ENCODE measurements at places on chromosomes 6 and 20.

GRCh38 chr6:42326248-42326647 is 108.6 kb upstream of the MRPS10 start:
- no peak for DNase-seq

DNA sequence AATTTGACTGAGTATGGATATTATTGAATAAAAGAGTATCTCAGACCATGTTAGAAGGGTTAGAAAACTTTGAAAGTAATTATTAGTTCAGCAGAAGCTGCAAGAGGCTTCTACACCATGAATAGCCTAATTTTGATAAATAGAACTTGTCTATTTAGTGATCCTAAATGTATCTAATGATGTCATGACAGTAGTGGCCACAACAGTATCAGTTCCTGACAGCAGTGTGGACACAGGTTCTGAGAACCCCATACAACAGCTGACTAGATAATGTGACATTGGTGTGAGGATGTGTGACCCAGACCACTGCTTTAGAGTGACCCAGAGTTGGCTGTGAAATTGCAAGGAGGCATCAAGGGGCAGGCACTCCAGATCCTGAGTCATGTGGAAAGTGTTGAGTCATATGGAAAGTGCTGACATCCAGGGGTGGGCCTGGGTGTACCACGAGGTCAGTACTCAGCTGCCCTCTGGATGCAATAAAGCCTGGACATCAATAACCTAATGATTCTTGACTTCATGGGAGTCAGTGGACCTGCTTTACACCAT is 754.7 kb downstream of the DHX35 start:
- DNase-seq = no peak

DNA sequence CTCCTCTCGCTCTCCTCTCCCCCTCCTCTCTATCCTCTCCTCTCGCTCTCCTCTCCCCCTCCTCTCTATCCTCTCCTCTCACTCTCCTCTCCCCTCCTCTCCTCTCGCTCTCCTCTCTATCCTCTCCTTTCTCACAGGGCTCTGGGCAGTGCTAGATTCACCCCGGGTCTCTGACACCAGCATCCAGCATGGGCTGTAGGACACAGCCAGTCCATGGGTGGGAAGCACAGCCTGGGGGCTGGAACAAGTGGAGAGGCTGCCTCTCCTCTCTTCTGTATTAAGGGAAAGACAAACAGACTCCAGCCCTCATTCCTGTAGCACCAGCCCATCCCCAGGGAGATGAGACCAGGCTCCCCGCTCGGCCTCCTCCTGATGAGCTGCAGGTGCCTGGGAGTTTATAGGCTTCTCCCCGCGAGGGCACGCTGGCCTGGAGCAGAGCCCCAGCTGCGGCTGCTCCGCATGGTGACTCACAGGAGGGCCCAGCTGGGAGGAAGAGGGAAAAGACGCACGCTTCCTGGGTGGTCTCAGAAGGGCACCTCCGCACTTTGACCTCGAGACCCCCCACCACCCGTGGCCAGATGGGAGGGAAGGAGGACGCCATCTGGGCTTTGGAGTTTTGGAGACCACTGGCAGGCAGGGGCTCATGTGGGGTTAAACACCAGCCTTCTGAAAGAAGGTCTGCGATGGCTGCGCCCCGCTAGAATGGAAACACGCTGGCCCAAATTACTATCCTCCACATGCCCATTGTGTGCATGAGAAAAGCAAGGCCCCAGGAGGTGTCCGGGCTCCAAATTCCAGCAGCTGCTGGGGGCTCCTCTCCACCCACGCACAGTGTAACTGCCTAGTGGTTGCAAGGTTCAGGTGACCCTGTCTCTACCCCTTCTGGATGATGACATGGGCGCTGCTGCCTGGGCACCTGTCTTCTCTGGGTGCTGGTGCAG is 68.0 kb downstream of the BMP7 start:
- no peak for DNase-seq

DNA sequence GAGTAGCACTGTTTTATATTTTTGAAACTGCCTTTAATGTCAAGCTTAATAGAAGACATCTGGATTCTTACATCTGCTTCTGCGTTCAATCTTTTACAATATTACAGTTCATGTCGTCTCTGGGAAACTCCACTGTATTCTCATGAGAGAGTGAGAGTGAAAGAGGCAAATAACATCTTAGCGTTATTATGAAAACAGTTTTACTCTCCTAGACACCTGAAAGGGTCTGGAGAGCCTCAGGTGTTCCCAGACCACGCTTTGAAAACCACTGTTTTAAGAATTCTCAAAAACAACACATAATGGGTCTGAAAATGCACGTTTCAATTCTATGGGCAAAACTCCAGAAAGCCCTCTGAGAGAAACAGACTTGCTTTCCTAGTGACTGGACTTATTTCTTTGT is 63.3 kb downstream of the ARHGAP18 start:
- peak; percentile 50 for DNase-seq

- no peak for DNase-seq
Measured at GRCh38 chr6:22636452-22636851, 67.1 kb downstream of the HDGFL1 start.

- DNase-seq = no peak
Measured at GRCh38 chr20:21166801-21167200, 40.9 kb downstream of the KIZ start.

DNA sequence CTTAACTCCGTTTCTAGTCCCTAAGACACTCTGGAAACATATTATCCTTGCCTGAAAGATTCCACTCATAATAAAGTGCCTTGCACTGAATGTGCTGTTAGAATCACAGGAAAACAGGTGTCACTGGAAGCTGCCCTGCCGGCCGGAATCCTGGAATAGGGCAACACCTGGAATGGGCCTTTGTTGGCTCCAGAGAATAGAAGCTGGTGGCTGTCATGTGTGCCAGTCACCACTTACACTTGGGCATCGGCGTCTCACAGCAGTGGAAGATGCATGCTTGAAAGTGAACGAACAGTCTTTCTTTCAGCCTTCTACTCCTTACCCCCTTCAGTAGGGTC is 90.8 kb upstream of the AFDN start:
- DNase-seq = no peak

- peak; percentile 40 for DNase-seq
Measured at GRCh38 chr20:36538026-36538722, 3.1 kb upstream of the MYL9 start.

GRCh38 chr6:138331984-138332383 is 45.7 kb upstream of the SMIM28 start:
- no peak for DNase-seq

DNA sequence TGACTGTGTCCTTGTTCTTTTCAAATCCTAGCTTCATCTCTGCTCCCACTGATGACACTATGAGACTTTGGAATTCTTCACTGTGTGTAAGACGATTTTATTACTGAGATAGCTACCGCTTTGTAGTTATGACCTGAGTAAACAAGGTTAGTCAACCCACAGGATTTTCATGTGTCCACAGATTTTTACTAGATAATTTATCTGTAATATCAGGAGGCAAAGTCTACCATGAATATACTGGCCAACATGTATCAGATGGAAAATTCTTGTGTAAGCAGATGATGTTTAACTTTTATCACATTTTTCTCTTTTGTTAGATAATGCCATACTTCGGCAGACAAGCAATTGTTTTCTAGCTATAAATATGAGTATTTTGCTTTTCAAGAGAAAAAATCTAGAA is 119.8 kb downstream of the SGK1 start:
- DNase-seq = no peak

DNA sequence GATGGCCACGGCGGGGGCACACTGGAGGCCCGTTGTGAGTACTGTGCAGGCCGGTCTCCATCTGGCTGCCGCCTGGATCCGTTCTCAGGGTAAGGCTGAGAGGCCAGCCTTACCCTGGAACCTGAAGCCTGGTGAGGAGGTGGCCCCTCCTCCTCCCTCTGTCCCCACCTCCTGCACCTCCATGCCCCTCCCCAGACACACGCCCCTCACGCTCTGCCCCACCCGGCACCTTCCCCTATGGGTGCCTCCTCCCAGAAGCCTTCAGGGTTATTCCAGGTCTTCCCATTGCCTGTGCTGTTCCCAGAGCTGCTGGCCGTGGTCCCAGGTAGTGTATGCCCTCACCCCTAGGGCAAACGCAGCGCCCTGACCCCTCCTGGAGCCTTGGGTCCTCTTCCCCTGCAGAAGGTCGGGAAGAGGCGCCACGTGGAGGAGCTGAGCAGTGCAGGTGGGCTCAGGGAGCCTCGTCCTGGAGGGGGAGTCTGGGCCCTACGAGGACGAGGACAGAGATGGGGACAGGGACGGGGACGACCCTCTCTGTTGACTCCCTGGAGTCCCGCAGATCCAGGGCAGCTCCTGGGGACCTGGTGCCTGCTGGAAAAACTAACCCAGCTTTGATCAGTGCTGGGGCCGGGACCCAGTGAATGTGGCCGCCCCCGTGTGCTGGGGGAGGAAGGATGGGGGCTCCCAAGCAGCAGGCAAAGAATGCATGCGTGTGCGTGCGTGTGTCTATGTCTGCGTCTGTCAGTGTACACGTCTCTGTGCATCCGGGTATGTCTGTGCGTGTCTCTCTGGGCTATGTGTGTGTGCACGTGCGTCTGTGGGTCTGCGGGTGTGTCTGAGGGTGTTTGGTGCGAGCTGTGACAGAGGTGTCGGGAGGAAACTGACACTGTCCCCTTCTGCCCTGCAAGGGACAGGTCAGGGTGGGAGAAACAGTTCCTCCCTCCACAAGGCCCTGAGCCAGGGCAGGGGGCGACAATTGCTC is 8.2 kb upstream of the HRH3 start:
- no peak for DNase-seq

DNA sequence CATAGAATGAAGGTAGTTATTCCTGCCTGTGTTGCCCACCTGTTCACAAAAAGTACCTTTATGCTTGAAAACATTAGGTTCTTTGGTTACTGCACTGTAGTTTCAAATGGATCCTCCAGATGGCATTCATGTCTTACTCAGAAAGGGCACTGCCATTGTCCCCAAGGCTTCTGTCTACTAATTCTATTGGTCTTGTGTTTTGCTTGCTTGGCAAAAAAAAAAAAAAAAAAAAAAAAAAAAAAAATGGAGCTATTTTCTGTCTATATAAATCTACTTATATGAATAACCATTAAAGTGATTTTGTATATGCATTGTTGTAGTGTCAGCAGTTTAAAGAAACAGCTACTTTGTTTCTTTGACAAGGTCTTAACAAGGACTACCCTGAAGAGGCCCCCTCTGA is 12.7 kb upstream of the EFHC1 start:
- peak; percentile 12 for DNase-seq

- DNase-seq = no peak
Measured at GRCh38 chr20:49447946-49448809, 34.3 kb downstream of the KCNB1 start.

- DNase-seq = no peak
Measured at GRCh38 chr6:125533710-125534397, 215.6 kb upstream of the HEY2 start.

- DNase-seq = no peak
Measured at GRCh38 chr20:51346686-51347485, 195.6 kb downstream of the NFATC2 start.

GRCh38 chr6:168615837-168616236 is 174.9 kb downstream of the SMOC2 start:
- DNase-seq = no peak

- DNase-seq = no peak
Measured at GRCh38 chr6:43677759-43678158, 9.8 kb downstream of the MRPS18A start.

GRCh38 chr6:96864216-96865054 is 27.2 kb upstream of the GPR63 start:
- peak; percentile 25 for DNase-seq

- no peak for DNase-seq
Measured at GRCh38 chr6:150651808-150652470, 52.3 kb downstream of the PLEKHG1 start.

DNA sequence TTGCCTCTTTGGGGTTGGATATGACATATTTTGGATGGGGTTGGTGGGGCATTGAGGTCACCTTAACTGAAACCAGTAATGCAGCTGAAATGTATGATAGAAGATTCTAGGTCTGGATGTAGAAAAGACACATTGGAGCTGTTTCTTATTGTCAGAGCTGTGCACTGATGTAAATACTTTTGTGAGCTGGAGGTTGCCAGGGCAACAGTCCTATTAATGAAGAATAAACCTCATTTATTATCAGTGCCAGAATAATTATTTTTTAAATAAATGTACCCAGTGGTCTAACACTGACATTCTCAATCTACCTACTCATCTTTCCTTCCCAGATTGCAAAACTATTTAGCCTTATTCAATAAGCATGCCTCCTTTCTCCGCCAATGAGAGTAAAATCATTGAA is 57.0 kb downstream of the CAP2 start:
- DNase-seq = no peak

DNA sequence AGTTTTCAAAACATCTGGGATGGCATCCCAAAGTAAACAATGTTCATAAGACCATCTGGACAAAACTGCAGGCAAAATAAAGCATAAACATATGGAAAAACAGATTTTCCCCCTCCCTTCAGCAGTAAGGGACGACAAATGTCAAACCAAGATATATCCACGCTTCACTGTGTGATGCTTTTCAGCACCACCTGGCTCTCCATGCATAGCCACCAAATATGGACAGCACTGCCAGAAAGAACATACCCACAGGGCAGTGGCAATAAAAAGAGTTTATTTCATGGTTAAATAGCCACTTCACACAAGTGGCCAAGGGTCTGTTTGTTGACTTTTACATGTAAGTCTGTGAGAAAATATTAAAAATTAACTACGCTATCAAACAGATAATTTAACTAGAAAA is 23.1 kb downstream of the USP45 start:
- DNase-seq = no peak

GRCh38 chr6:137980777-137981176 is 113.7 kb downstream of the TNFAIP3 start:
- DNase-seq = no peak

DNA sequence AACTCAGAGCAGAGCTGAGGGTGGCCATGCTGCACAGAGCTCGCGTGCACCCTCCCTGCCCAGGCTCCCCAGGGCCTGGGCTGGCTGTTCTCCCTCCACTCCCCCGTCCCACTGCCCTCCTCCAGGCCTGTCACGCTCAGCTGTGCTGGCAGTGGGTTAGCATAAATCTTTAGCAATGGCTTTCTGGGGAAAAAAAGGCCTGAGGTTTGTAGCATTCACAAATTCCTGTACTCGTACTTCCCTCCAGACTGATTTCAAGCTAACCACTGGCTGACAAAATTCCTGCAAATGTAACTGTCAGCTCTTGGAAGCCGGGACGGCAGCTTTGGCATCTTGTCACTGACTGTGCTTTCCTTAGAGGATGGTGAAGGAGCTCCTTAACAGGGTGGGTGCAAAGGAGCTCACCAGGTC is 22.3 kb upstream of the SMOC2 start:
- peak; percentile 82 for DNase-seq

DNA sequence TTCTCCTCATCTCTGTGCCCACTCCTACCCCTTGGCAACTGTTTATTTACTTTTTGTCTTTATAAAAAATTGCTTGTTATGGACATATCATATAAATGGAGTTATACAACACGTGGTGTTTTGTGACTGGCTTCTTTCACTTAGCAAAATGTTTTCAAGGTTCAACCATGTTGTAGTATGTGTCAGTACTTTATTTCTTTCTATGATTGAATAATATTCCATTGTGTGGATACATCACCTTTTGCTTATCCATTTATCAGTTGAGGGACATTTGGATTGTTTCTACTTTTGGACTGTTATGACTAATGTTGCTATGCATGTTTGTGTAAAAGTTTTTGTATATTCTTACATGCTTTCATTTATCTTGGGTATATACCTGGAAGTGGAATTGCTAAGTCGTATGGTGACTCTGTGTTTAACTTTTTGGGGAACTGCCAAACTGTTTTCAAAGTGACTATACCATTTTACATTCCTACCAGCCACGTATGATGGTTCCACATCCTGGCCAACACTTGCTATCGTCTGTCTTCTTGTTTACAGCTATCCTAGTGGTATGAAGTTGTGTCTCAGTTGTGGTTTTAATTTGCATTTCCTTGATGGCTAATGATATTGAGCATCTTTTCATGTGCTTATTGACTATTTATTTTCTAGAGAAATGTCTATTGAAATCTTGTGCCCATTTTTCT is 84.4 kb downstream of the SLX4IP start:
- no peak for DNase-seq

Measured in muscle of back (tissue), 13 donors.